ENCODE measurements at places on chromosomes 16 and 17. TPM values are rescaled to one million over a fixed set of nuclear protein-coding genes. Genes with fewer than 3 reads are reported as not detected.

GRCh38 chr17:57051886-57052361 lies 33.1 kb upstream of the AKAP1 start:
- no peak for DNase-seq

The DPEP2 gene
- not detected for total RNA-seq

DNA sequence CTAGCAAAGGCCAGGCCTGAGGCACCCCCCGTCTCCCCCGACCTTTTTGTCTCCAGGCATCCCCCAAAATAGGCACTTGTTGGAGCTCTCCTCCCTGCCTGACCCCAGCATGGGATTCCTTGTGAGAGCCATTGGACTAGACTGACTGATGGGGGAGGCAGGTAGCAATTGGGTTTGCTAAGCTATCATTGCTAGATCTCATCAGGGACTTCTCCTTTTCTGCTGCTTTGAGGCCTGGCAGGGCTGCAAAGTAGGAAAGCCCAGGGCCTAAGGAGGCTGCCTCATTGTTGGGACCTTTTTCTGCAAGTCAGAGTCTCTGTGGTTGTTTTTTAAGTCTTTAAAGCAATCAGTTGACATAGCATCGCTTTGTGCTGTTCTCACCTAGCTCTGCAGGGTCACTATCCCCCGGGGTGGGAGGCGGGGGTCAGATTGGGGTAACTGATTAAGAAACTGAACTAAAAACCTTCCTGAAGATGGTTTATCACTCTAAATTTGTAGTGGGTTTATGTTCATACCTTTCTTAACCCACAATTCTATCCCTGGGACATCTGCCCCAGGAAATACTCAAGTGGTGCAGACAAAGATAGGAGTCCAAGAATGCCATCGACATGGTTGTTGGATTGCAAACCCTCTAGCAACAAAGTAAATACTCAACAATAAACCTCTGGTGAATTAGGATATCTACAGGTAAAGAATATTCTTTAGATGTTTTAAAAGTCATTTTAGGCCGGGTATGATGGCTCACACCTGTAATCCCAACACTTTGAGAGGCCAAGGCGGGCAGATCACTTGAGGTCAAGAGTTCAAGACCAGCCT lies 28.0 kb downstream of the LLGL2 start:
- no peak for DNase-seq

- no peak for DNase-seq
Observed at GRCh38 chr17:61406971-61407911, 7.6 kb downstream of the TBX2 start.

- DNase-seq = peak; percentile 70
Observed at GRCh38 chr16:50665128-50665878, 15.8 kb downstream of the SNX20 start.

DNA sequence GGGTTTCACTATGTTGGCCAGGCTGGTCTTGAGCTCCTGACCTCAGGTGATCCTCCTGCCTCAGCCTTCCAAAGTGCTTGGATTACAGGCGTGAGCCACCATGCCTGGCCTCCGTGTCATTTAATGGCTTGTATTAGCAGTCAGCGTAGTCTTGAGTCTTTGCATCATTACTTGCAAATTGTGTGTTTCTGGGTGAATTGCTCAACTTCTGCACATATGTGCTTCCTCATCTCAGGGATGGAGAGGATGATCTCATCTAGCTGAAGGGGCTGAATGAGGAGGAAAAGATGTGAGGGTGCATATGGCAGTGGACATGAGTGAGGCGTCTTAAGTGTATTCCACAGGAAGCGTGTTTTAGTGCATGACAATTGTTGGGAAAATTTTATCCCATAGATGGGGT lies 155.8 kb downstream of the SNX29 start:
- DNase-seq = peak; percentile 19
